ENCODE measurements at places on chromosomes 7 and 10.

DNA sequence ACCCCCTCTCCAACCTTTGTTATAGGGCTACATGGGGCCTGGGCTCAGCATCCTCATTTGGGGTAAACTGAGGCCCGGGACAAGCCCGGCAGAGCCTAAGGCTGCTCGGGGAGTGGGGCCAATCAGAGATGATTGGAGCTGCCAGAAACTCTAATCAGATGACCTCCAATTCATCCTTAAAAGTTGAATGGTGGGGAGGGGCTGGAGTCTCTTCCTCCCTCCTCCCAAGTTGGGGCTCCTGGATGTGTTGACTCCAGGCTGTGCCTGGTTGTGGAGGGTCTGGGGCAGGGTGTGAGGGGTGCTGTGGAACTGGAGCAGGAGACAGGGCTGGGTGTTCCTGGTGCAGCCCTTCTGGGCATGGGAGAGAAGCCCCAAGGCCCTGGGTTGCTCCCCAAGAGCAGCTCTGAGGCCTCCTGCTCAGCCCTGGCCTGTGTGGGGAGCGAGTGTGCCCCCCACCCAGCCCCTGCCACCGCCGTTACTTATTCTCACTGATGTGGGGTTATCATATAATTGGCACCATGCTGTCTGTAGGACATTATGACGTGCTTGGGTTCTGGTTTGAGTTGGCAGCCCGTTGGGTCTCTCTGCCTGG, 2.2 kb downstream of the BHLHA15 start:
- DNase-seq, result no peak

- DNase-seq, result no peak
Observed at GRCh38 chr10:67550838-67551402, 145.1 kb downstream of the CTNNA3 start.

- no peak for DNase-seq
Observed at GRCh38 chr10:59055045-59055444, 121.4 kb upstream of the PHYHIPL start.

DNA sequence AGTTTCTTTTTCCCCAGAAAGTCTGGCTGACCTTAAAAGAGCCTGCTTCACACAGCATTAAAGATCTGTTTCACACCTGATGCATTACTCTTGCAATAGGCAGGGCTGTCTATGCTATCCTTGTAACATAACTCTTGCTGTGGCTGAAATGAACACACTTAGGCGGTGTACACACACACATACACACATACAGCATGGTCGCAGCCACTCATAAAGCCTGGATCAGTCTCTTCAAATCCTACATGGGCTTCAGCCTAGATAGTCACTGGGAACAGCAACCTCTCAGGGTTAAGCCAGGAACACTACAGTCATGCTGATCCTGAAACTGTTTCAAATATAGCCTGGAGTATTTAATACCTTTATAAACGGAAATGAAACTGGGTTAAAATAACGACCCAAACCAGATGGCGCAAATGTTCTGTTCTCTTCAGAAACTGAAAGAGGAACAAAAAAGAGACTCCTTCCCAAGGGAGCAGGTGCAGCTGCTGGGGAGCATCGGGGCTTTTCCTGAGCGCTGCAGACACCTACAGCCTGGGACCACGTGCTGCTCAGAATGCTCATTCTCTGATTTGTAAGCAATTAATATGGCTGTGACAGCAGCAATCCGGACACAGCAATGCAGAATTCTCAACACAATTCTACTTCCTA, 61.0 kb upstream of the SFMBT2 start:
- peak; percentile 29 for DNase-seq

DNA sequence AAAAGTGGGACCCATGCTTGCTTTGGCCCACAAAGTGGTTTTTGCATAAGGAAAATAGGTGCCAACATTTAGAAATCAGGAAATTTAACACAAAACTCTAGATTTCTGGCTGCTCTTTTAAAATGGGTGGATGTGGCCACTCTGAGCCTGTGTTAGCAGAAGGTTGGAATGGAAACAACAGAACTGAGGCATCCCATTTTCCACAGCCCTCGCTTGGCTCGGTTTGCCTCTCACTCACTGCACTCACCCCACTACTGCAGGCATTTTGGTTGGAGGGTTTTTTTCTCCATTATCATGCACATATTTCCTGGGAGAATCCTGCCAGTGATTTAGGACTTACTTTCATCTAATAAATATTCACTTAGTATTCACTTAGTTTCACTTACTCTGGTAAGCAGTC, 178.9 kb downstream of the BICC1 start:
- no peak for DNase-seq

DNA sequence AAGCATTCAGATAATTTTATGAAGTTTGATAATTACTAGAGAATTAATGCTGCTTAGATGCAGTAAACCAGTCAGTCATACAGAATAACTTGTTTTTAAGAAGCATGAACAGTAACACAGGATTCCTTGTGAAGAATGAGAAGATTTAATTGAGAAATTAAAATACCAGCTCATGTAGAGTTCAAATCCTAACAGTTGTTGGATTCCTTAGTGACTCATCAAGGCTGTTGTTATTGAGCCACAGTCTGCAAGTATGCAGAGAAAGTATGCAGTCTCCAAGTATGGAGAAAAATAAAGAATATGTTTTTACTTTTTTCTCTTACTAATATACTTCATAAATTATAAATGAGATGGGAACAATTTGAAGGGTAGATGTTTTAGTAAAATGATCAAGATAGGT, 30.2 kb upstream of the CYP26C1 start:
- no peak for DNase-seq

DNA sequence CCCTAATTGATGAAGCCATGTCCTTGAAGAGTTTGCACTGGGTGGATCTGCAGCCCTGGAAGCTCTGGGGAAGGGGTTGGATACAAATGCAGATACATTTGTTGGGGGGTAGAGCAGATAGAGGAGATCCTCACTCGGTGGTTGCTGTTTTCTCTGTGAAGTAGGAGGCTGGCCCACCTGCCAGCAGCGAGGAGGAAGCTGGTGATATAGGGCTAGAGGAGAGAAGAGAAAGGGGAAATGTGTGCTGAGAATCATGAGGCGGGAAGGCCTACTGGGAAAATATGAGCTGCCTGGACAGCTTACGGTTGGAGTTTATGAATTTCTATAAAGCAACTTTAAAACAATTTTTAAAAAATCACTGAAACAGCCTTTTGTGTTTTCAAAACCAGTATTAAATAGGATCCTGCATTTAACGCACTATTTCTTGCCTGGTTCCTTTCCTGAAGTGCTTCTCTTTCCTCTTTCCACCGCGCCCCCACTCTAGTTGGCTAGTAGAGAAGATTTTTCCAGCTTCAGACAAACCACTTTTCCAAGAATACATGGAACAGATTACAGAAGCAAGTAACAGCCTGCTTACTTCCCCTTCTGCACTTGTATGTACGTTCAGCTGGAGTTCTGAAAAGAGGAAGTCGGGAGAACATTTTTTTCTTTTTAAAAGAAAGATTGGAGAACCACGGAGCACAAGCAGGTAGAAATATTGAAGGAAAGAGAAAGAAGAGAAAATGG, 100.6 kb upstream of the GLCCI1 start:
- DNase-seq, result no peak

GRCh38 chr10:51030480-51030879, 43.8 kb upstream of the PRKG1 start:
- no peak for DNase-seq

- DNase-seq, result no peak
Observed at GRCh38 chr7:82697897-82698296, 254.3 kb upstream of the CACNA2D1 start.

- no peak for DNase-seq
Observed at GRCh38 chr7:128785738-128786137, 6.0 kb upstream of the CCDC136 start.

DNA sequence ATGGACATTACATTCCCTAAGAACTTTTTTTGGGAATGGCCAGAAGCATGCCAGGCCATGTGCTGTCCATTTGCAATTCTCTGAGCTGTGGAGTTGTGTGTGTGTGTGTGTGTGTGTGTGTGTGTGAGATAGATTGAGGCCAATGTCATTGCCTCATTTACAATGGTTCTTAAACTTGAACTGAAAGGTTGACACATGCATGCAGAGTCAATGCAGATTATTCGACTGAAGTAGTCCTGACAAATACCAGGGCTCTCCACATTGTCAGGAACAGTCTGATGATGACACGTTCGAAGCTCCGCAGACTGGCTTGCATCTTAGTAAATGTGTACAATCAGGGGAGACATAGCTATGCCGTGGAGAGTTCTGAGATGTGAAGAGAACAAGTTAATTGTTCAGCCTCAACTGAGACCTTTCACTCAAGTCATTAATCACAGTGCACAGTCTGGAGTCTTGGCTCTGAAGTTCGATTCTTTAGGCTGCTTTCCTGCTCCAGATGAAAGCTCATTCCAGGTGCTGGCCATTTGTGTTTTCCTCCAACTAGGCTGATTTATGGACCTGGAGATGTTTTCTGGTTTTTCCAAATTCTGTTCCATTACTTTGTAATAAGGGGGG, 921.9 kb downstream of the LRMDA start:
- no peak for DNase-seq

- DNase-seq, result no peak
Observed at GRCh38 chr10:52452600-52453493, 138.8 kb downstream of the DKK1 start.

DNA sequence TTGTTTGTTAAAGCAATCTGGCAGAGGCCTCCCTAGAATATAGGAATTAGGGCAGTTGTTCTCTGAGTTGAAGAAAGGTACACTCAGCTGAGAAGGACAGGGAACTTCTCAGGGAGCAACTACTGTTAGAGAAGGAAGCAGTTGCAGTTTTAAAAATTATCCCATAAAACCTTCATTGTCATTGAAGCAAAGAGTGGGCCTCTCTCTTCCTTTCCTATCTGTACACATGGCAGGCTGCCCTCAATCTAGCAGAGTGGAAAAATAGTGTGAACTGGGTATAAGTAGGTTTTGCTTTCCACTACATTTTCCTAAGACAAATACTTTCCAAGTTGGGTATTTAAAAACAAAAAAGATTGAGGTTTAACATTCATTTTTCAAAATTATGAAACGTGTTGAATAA, 236.7 kb upstream of the KLF14 start:
- DNase-seq, result no peak

GRCh38 chr10:25465582-25466372, 291.0 kb downstream of the GPR158 start:
- DNase-seq, result no peak

GRCh38 chr7:85234730-85235129, 47.9 kb upstream of the SEMA3D start:
- DNase-seq, result no peak

Measured in NCI-H1092 (cell line).